ENCODE measurements at places on chromosomes 12 and 14.

GRCh38 chr12:31205054-31205453 is 120.9 kb downstream of the SINHCAF start:
- no peak for DNase-seq

GRCh38 chr12:132559652-132560363 is 50.6 kb downstream of the LRCOL1 start:
- DNase-seq: peak; percentile 25

GRCh38 chr12:96606134-96606533 is 116.8 kb downstream of the CFAP54 start:
- DNase-seq: no peak

GRCh38 chr14:23929136-23929535 is 24.4 kb upstream of the DHRS4 start:
- no peak for DNase-seq

DNA sequence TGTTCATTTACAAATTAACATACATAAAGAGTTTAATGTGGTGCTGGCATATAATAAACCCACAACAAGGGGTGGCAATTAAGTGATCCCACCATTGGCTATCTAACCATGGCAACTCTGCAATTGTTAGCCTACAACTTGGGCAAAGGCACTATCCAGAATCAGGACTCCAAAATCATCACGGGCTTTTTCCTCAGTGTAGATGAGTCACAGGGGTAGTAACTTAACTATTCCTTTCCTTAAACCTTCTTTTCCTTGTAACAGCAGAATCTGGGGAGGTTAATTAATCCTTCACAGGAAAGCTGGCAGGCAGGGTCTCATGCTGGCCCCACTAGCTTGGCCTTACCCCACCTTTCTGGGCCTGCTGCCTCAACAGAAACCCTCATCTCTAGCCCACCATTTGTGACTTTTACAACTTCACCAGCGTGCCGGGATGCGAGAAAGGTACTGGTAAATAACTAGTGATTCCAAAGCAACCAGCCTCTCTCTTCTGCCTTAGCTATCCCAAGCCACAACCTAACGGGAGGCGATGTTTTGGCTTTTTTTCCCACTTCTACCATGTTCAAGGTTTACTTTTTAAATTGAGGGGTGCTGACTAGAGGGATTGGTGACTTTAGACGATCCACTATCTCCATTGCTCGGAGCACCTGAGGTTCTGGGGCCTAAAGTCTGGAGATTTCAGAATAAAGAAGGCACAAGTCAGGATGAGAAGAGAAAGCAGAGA is 744 bp downstream of the ATP5MC2 start:
- no peak for DNase-seq

DNA sequence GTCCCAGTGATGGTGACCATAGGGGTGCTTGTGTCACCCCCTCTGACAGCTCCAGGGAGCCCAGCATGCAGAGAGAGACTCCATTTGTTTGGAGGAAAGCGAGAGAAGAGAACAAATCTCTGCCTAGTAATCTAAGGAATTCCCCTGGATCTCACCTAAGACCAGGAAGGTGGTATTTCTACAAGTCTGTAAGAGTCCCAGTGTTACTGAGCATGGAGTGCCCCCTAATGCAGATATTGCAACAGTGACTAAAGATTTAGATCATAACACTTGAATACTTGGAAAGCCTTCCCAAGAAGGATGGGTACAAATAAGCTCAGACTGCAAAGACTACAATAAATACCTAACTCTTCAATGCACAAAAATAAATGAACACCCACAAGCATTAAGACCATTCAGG is 360.4 kb upstream of the GARIN6 start:
- DNase-seq: no peak

DNA sequence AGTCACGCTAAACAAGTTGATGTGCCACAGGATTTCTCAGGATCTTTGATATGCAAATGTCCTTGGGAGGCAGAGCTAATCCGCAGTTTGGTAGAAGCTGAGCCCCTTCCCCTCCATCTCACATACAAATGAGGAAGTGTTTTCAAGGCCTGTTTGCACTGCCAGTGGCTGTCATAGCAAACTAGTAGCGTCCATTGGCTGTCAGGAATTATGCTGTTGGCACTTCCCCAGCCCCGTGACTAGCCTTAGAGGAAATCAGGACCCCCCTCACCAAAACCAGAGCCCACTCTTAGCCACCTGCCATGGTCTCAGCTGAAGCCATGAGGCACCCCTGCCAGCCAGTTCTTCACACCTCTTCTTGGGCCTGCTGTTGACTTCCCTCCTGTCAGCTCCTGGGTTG is 253.9 kb downstream of the CACNA1C start:
- no peak for DNase-seq

- no peak for DNase-seq
Observed at GRCh38 chr14:60008042-60008441, 83.7 kb upstream of the PCNX4 start.

DNA sequence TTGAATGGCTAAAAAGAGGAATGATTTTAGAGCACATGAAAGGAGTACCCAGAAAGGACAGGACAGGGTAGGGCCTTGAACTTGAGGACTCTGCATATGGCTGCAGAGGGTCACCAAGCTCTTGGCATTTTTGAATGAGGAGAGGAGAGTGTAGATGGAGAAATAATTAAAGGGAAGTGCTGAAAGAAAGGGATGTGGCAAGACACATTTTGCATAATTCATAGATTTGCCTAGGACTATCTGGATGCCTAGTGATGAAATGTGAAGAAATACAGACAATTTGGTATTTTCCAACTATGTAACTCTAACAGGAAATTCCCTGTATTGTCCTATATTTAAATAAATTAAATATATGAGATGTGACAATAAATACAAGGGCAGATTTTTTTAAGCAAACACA is 27.5 kb upstream of the MDM1 start:
- DNase-seq: no peak

DNA sequence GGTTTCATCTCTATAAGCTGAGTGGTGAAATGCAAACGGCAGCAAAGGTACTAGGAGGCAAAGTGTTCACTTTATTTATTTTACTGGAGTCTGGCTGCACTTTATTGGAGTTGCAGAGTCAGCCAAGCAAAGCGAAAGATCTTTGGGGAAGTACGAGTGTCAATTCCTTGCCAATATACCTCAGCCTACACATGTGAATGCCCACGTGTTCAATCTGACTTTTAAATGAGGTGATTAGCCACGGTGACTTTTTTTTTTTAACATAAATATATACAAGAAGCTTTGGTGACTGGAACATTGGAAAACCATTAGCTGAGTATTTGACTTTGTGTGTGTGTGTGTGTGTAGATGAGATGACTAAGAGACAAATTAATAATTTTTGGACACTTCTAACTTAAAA is 178.8 kb downstream of the NTS start:
- no peak for DNase-seq

DNA sequence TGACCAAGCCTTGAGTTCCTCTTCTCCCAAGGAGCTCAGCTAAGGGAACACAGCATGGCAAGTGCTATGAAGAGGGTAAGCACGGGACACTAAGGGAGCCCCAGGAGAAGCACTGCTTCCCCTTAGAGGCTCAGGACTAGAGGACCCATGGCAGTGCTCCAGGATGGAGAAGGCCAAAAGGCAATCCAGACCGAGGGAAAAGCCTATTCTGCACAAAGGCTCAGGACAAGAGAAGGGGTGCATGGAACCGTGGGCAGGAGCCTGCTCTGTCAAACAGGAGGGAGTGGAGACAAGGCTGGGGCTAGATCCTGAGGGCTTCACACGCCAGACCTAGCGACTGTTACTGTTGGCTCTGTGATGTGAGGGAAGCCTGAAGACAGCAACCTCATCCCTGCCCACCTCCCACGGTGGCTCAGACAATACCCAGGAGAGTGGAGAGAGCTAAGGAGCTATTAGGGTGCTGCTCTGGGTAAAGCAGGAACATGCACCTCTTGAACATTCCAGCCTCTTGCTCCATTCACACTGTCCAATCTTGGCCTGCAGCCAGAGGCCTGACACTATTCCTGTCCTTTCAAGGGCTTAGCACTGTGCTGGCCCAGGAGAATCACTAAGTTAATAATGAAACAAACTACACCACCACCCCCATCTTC is 24.2 kb downstream of the OTUB2 start:
- DNase-seq: no peak

- DNase-seq: no peak
Observed at GRCh38 chr12:80040075-80040738, 59.1 kb upstream of the OTOGL start.

DNA sequence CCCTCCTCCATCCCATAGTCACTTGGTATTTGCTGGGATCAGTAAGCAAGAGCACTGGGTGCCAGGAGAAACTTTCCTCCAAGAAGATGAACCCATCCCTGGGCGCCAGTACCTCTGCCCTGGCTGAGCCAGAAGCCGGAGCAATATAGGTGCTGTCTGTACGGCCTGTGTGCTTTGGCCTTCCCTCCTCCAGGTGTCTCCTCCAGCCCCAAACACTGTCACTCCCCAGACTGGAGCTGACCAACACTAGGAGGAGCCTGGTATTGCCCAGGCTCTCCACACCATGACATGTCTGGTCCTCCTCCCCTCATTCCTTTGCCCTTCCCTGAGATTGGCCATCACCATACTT is 4.9 kb downstream of the GSTZ1 start:
- no peak for DNase-seq

GRCh38 chr12:4997939-4998338 is 45.7 kb upstream of the KCNA5 start:
- DNase-seq: peak; percentile 52

GRCh38 chr12:132600048-132601032 is 10.0 kb downstream of the LRCOL1 start:
- peak; percentile 50 for DNase-seq

- DNase-seq: no peak
Observed at GRCh38 chr14:69087061-69087461, 65.9 kb downstream of the DCAF5 start.

- no peak for DNase-seq
Observed at GRCh38 chr12:119826661-119827445, 50.3 kb downstream of the CIT start.

DNA sequence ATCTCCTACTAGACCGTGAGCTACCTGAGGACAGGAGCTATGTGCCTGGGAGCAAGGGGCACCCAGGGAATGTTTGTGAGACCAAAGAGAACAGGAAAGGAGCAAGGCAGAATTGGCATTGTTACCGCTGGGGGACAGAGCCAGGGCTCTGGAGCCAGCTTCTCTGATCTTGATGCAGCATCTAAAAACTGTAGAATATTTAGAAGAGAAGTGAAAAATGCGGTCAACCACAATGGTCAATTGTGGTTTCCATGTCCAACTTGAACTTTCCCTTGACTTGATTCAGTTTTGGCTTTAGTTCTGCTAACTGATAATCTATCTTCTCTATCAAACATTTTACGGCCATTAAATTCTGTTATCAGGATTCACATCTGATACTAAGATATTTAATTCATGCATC is 201.2 kb downstream of the ANO4 start:
- no peak for DNase-seq

DNA sequence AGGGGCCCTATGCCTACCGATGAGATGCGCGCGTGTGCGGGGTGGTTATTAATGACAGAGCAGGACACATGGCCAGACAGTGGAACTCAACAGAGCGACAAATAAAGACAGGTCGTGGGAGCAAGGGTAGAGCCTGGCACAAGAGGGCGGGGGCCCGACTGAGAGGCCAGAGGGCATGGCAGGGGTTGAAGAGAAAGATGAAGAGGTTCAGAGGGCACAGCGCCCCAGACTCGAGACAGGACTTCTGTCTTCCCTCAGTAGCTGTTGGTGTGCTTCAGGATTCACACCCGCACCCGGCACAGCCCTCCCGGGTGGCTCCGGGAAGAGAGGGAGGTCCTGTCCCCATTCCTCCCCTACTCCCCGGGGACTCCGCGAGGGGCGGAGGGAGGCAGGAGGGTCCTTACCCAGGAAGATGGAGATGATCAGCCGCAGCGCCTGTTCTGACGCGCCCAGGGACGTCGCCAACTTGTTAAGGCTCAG is 366 bp downstream of the LPCAT3 start:
- no peak for DNase-seq

DNA sequence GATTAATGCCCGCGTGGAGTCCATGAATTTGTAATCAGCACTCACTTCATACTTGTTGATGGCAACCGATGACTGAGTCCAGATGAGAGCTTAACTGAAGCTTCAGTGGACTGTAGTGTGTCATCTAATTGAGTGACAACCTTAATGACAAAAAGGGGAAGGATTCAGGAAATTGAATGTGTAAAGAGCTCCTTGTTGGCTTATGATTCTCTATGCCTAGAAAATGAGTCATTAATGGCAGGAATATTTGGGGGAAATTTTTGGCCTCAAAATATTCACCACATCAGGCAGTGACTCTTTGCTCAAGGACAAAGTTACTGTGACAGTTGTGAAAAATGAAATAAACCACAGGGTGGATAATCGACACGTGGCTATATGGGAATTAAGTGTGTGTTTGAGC is 55.3 kb upstream of the STON2 start:
- DNase-seq: no peak

DNA sequence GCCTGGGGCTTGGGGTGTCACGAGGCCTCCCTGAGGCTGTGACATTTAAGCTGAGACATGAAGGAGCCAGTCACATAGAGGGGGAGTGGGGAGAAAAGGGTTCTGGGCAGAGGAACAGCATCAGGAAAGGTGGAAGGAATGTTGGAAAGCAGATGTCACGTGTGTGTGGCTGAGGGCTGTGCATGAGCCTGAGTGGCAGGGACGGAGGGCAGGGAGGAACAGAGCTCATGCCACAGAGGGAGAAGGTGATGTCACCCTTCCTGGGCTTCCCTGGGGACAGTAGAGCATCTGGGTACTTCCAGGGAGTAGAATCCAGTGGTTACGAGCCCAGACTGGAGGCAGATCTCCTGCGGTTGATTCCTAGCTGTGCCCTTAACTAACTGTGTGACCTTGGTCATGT is 32.0 kb upstream of the JDP2 start:
- DNase-seq: no peak

- no peak for DNase-seq
Observed at GRCh38 chr12:27915021-27915420, 57.5 kb downstream of the PTHLH start.

All from posterior cingulate gyrus (tissue), 11 donors.